Muscle of back (tissue), 13 donors: ENCODE measurements at places on chromosomes 2 and 18. TPM values are rescaled to one million over a fixed set of nuclear protein-coding genes. Genes with fewer than 3 reads are reported as not detected.

GRCh38 chr2:66477135-66477842, 42.4 kb downstream of the MEIS1 start:
- no peak for DNase-seq

DNA sequence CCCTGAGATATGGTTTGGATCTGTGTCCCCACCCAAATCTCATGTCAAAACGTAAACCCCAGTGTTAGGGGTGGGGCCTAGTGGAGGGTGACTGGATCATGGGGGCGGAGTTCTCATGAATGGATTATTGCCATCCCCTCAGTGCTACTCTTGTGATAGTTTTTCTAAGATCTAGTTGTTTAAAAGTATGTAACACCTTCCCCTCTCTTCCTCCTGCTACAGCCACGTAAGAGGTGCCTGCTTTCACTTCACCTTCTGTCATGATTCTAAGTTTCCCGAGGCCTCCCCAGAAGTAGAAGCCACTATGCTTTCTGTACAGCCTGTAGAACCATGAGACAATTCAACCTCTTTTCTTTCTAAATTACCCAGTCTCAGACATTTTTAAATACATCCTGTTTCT, 16.9 kb downstream of the PUM2 start:
- no peak for DNase-seq

DNA sequence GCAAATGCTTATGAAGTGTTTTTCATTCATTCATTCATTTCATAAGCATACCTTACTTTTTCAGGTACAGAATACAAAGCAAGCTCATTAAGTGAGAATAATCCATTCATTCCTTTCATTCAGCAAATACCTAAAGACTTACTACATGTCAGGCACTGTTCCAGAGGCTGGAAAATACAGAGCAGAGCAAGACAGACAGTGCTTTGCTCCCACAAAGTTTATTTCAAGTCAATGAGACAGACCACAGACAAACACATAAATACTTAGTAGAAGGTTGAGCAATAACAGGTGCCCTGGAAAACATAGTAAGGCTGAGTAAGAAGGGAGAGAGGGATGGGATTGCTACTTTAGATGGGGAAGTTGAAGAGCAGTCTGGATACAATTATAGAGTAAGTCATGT, 309.8 kb downstream of the C1D start:
- no peak for DNase-seq

DNA sequence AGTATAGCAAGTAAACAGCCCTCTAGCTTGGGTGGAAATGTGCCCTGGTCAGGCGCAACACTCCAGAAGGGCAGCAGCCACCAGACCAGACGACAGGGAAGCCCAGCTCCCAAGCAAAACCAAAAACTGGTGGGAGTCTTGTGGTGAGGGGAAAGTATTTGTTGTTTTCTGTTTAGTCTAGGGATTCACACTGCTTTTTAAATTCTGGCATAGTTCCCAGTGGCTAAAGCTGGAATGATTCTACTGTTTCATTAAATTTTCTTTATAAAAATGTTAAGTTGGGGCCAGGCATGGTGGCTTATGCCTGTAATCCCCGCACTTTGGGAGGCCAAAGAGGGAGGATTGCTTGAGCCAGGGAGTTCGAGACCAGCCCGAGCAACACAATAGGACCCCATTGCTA, 38.5 kb downstream of the MERTK start:
- DNase-seq = no peak

Gene TP53I3
- polyA plus RNA-seq = 31.6 TPM

DNA sequence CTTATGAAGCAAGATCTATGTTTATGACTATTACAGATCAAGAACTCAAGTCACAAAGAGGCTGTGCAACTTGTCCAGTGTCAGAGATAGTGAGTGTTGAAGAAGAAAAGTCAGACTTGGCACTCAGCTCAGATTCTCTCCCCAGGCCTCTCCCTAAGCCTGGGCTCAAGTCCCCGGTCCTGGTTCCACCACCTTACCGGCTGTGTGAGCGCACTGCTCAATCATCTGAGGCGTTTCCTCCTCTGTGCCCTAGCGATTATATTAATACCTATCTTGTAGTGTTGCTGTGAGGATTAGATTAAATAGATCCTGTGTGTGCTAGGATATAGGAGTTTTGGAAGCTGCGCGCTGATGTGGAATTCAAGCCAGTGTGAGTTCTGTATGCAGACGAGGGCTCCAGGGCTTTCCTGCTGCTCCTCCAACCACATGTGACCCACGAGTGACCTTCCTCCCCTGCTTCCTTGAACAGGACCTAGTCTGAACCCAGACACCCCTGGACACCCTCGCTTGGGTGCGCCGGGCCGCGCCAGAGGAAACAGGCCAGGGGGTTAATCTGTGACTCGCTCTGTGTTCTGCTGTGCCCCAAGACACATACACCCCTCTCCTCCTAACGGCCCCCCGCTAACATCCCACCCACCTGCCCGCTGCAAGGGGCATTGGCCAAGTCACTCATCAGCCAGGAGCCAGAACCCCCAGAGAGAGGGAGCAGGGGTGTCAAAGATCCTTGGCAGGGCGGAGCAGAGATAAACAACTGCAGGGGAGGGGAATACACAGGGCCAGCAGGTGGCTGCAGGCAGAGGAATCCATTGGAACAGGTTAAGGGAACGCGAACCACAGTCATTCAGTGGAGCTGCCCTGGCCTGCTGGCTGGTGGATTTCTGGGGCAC, 38.3 kb downstream of the TNS1 start:
- DNase-seq = no peak

DNA sequence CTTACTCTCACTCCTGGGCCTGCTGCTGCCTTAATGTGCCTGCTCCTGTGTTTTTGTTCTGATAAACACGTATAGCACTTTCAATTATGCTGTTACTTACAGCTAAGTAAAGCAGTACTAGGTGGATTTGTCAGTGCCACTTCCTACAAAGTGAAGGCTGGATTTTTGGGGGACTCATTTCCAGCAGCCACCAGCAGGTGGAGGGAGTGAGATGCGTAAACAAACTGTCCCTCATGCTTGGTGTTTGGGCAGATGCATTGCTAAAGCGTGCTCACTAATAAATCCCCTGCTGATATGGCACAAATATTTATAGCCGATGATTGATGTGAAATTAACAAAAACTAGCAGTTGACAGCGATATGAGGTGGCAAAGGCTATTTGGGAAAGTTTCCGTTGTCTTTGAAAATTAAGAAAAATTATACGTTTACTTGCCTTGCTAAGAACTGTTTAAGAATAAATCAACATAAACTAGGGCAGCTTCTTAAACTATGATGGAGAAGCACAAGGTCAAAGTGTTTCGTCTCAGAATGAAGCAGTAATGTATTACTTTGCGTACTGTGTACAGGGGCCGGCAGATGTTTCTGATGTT, 101.7 kb downstream of the AGAP1 start:
- DNase-seq = peak; percentile 74
